ENCODE measurements at places on chromosomes 7 and 10.
A peak's percentile ranks its signal among the peaks of the same experiment; 100 is the strongest.

- no peaks in the 10 kb centered on the region for H3K27me3 ChIP-seq
- no peak overlapping the region for H3K4me3 ChIP-seq
- H3K36me3 ChIP-seq = no peaks in the 10 kb centered on the region
- no peak for DNase-seq
- H3K27ac ChIP-seq = no peak overlapping the region
Measured at GRCh38 chr10:113177156-113177935, 227.3 kb downstream of the TCF7L2 start.

GRCh38 chr7:151451156-151451555 lies 11.2 kb upstream of the CRYGN start:
- H3K27ac ChIP-seq = no peak overlapping the region
- H3K4me1 ChIP-seq = peaks cover 9% of the 10 kb centered on the region
- H3K4me3 ChIP-seq = no peak overlapping the region
- no peak for DNase-seq
- H3K36me3 ChIP-seq = no peaks in the 10 kb centered on the region

- H3K36me3 ChIP-seq = no peaks in the 10 kb centered on the region
- no peaks in the 10 kb centered on the region for H3K27me3 ChIP-seq
- H3K27ac ChIP-seq = no peak overlapping the region
- no peak overlapping the region for H3K4me3 ChIP-seq
Measured at GRCh38 chr10:119292968-119293760, 85.8 kb downstream of the GRK5 start.

DNA sequence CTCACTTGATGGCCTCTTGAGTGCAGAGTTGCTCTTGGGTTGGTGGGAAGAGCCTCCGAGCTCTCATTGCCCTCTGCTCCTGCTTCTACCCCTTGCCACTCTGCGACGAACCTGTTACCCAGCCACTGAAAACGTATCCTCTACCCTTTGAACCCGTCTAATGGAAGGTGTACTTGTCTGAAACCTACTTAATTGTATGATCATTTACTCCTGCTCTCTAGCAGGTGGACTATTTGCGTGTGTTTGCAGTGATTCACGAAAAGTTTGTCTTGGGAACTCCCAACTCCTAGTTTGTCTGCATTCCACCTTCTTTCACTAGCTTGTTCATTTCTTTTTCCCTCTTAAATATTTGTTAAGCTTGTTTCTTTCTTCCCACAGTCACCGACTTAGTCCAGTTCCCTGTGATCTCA lies 503 bp downstream of the CROT start:
- H3K36me3 ChIP-seq = no peaks in the 10 kb centered on the region
- H3K27me3 ChIP-seq = no peaks in the 10 kb centered on the region
- H3K27ac ChIP-seq = peak overlapping the region; percentile 94
- no peak for DNase-seq
- peaks cover 18% of the 10 kb centered on the region for H3K4me1 ChIP-seq

GRCh38 chr7:136496551-136496950 lies 371.9 kb upstream of the CHRM2 start:
- H3K4me3 ChIP-seq = no peak overlapping the region
- no peak overlapping the region for H3K27ac ChIP-seq
- no peak for DNase-seq
- H3K4me1 ChIP-seq = no peaks in the 10 kb centered on the region
- no peaks in the 10 kb centered on the region for H3K36me3 ChIP-seq

DNA sequence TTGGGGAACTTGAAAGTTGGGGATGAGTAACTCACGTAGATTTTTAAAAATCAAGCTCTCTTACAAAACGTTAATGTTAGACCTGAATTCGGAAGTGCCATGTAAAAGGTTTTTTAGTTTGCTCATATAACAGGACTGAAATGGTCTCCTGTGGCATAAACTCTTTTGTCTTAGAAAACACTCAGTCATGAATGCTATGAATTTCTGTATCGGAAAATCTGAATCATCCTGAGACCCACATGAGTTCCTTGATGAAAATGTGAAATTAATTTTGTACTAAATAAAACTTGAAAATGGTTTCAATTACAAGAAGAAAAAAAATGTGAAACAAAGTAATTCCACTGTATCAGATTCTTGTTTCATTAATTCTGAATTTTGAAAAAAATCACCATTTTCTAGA lies 134.8 kb upstream of the BMPER start:
- H3K27ac ChIP-seq = no peak overlapping the region
- H3K4me1 ChIP-seq = peaks cover 5% of the 10 kb centered on the region
- no peak for DNase-seq

DNA sequence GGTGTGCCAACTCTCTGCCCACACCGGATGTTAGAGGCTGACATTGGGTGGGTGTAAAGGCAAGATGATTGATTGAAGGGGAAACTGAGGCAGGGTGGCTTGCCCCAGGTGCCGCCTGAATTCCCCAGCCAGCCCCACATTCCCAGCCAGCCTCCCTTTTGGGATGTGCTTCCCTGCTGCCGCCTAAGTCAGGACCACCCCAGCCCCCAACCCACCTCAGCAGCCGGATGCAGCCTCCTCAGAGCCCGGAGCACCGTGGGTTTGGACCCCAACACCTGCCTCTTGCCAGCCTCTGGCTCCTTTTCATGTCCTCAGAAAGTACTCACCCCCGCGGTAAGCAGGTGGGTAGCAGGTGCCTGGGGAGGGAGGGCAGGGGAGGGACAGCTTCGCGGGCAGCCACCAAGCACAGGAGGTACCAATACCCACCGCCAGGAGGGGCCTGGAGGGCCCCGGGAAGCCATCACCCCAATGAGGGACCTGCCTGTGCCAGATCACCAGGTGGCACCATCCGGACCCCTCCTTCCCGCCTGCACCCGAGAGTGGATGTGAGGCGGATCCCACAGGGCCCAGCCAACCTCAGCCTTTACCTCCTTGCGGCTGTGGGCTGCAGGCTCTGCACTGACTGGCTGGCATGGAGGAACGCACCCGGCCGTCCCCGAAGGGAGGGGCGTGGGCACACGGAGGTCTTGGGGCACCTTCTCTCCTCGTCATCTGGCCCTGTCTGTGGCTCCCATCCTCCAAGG lies 60.5 kb downstream of the PWWP2B start:
- H3K36me3 ChIP-seq = no peaks in the 10 kb centered on the region
- no peak overlapping the region for H3K27ac ChIP-seq
- DNase-seq = no peak
- peaks cover 17% of the 10 kb centered on the region for H3K4me1 ChIP-seq
- H3K27me3 ChIP-seq = peaks cover 11% of the 10 kb centered on the region

DNA sequence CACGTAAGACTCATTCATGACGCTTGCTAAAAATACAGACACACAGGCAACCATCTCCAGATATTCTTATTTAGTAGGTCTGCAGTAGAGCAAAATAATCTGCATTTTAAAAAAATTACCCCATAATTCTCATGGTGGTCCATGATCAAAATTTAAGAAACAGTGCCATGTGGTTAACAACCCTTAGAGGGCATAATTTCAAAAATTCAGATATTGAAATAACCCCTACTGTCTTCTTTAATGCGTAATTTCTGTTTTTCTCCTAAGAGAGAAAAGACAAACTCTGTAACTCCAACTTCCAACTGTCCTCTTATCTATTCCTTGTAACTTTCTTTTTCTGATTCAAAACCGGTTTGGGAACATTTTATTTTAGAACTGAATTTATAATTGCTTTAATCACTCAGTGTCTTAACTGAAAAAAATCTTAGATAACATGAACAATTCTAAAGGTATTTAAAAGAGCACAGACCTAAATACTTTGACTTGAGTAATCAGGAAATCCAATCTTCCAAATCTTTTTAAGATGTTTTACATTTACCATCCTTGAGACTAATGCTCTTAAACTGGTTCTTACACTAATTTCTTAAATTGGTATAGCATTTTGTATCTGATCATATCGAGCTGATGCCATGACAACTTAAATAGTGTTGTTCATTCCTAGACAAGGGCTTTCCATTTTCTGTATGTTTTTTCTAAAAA lies 148.0 kb downstream of the GALNT11 start:
- no peak overlapping the region for H3K27ac ChIP-seq
- H3K36me3 ChIP-seq = no peaks in the 10 kb centered on the region
- H3K27me3 ChIP-seq = no peaks in the 10 kb centered on the region
- no peak for DNase-seq
- H3K4me1 ChIP-seq = no peaks in the 10 kb centered on the region

Measured in left lung (tissue), 14 donors.